Coronary artery (tissue), 2 donors: ENCODE measurements at places on chromosomes 12 and 14.

GRCh38 chr14:101490771-101491170 lies 70.5 kb upstream of the DIO3 start:
- no peak for DNase-seq

DNA sequence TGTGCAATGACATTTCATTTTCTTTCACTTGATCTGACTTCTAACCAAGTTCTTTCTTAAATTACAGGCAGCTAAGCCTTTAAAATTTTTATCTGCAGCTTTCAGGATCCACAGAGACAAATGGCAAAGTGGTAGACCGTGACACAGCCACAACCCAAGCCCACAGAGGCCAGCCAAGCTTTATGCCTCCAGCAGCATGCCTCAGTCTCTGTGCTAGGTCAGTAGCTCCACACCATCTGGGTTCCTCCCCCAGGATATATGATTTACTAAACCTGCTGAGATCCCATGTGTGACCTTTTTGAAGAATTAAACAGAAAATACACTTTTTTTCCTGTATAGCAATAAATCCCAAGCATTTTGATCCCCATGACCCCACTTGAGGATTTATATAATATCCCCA lies 290.4 kb upstream of the CAND1 start:
- no peak for DNase-seq

GRCh38 chr14:50951032-50951431 lies 6.7 kb upstream of the PYGL start:
- no peak for DNase-seq

DNA sequence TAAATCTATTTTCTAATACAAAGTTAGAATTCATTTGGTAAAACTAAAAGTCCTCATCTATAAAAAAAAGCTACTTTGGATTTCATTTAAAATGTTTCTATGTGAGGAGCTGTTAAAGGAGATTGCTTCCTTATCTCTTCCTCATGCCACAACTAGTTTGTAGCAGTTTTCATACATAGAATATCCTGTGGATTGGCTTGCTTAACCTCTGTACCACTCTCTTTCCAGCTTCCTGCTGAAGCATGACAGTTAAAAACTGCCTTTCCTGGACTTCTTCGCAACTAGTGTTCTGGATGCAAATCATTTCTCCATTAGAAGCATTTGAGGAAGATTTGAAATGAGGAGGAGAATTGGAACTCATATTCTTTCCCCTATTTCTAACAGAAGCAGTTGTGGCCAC lies 49.6 kb downstream of the ST8SIA1 start:
- no peak for DNase-seq

GRCh38 chr12:46152456-46152855 lies 116.4 kb downstream of the SLC38A1 start:
- no peak for DNase-seq

- no peak for DNase-seq
Measured at GRCh38 chr12:114045349-114045748, 79.2 kb upstream of the RBM19 start.

DNA sequence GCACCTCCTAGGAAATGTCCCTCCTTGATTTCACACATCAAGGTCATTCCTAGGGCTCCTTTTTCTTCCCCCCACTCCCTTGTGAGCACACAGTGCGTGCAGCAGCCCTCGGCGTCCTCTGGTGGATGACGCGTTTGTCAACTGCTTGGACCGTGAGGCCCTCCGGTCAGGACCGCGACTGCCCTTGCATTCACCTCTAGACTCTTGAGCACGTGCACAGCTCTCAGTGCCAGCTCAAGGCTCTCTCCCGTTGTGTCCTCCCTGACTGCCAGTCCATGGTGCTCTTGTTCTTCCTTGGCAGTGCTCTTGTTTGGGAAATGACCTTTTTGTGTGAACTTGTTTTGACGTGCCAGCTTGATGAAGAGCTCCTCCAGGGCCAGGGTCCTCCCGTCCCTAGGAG lies 67.9 kb downstream of the TSPAN9 start:
- DNase-seq = no peak

- no peak for DNase-seq
Measured at GRCh38 chr12:96047229-96048211, 12.1 kb upstream of the LTA4H start.

- no peak for DNase-seq
Measured at GRCh38 chr14:99674064-99674650, 9.9 kb upstream of the CYP46A1 start.

DNA sequence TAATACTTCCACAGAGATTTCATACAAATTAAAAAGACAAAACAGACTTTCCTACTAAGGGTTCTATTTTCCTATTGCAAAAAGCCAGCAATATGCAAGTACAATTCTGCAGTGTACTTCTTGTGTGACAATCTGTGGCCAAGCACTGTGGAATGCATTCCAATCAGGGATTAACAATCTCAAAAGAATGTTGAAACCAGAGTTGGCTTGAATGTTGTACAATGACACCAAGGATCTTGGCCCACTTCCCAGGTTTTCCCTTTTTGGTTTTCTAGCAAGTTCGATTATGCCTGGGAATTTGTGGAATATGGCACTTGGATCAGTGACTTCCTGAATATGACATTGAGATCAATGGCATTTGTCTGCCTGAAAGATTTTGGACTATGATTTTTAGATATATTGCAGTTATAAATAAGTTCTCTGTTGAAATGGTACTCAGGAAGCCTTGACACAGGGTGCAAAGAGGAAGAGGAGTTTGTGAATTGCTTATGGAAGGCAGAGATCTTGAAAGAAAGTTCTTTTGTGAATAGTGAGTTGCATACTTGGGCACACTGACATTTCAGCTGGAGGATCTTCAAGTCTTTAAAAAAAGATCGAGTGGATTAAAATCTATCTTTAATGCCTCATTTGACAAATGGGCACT lies 81.4 kb upstream of the FERMT2 start:
- DNase-seq = no peak

DNA sequence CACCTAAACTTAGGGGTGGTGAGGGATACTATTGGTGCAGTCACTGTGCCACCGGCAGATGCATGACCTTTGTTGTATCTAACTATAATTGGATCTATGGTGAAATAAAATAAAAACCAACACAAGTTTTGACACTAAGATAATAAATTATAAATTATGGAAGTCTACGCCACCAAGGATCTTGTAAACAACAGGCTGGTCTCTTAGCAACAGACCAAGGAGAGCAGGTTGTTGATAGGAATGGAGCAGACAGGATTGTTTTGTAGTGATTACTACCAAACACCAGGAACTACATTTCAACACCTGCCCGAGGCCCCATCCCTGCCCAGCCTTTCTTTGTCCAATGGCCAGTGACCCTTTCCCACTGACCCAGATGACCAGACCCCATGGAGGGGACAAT lies 1178.0 kb downstream of the VRK1 start:
- no peak for DNase-seq

DNA sequence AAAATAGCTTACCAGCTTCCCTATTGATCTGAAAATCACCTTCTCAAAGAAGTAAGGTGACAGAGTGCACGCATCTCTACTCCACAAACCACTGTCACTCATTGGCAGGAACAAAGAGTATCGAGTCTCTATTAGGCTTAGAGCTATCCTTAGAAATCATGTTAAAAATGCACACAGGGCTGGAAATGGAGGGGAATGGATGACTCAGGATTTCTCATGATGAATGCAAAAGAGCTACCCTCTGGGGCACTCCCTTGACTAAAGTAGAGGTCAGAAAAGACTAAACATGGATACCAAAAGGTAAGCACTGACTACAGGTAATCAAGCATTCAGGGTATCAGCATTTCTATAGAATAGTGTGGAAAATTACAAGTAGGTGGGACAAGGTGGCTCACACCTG lies 96.1 kb upstream of the ANO4 start:
- DNase-seq = no peak

DNA sequence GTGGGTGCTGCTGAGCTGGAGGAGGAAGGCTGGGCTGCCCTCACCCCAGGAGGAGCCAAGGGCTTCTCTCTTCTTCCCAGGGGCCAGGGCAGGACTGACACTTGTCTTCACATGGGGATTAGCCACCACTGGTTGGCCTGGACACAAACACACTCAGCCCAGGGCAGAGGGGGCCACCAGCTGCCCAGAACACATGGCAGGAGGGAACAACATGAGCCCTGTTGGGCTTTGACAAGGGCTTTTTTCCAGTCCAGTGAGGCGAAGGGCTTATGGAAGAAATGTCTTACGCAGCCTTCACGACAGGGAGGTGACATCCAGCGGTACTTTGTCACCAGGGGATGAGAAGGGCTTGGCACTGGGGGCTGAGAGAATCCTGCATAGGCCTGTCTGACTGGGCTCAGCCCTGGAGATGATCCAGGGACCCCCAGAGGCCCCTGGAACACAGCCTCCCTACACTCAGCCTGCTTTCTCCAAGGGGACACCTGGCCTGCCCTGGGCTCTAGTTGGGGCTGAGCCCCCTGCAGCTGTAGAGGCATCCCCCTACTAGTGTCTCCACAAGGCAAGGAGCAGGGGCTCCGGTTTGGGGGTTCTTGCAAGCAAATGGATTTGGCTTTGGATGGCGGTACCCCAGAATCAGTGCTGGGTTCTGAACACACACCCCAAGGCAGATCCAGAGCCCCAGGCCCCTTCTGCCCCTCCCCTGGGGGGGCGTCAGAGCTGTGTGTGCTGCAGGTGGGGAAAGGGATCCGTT lies 18.9 kb downstream of the ARL6IP4 start:
- no peak for DNase-seq

DNA sequence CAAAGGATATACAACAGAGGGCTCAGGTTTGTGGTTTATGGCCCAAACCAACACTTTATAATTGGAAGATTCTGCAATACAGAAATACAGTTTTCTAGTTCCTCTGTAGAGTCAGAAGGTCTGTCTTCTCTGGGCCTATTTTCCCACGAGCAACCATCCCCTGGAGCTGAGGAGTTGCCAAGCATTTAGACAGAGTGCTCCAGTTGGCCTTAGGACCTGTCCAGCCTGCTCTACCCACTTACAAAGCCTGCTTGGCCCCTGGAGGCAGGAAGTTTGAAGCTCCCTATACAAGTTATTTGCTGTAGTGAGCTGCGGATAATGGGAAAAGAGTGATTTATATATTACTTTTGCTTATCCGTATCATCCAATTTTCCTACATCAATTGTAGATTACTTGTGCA lies 60.8 kb upstream of the HSPB8 start:
- DNase-seq = no peak

DNA sequence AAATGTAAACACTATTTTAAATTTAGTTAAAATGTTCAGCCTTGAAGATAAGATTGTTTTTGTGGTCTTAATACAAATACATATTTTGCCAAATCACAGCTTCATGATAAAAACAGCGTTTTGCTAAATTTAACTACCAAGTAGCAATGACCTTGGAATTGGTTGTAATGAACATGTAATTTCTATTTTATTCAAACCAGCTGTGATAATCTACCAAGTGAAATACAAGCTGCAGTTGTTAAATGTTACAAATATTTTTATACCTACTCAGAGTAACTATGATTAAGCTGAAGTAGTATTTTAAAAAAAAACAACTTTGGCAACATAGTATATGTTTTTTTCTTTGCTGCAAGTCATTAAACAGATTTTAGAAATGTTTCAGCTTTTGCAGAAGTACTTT lies 96.2 kb downstream of the CPSF2 start:
- DNase-seq = no peak

GRCh38 chr14:97832776-97833175 lies 1035.6 kb downstream of the VRK1 start:
- no peak for DNase-seq

- DNase-seq = no peak
Measured at GRCh38 chr12:26736563-26737486, 96.2 kb downstream of the ITPR2 start.

- no peak for DNase-seq
Measured at GRCh38 chr12:76313299-76313698, 34.9 kb downstream of the BBS10 start.

DNA sequence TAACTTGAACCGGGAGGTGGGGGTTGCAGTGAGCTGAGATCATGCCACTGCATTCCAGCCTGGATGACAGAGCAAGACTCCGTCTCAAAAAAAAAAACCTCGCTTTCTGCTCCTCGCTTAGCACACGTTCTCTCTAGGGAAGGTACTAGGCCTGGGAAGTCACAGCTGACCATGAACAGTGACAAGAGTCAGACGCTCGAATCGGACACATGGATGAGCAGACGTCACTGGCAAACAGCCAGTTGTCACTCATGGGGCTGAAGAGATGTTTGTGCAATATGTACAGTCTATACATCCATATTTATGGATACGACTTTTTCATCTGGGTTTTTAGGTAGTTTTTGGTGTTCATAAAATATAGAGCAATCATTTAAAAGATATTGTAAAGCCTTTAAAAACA lies 19.4 kb downstream of the TCHP start:
- DNase-seq = no peak

GRCh38 chr12:133222211-133222610 lies 13.5 kb downstream of the ANHX start:
- no peak for DNase-seq

GRCh38 chr14:50635141-50635540 lies 33.0 kb downstream of the SAV1 start:
- DNase-seq = no peak

- DNase-seq = no peak
Measured at GRCh38 chr12:31222620-31223222, 103.2 kb downstream of the SINHCAF start.

- DNase-seq = no peak
Measured at GRCh38 chr12:55037351-55037987, 17.7 kb downstream of the NEUROD4 start.

DNA sequence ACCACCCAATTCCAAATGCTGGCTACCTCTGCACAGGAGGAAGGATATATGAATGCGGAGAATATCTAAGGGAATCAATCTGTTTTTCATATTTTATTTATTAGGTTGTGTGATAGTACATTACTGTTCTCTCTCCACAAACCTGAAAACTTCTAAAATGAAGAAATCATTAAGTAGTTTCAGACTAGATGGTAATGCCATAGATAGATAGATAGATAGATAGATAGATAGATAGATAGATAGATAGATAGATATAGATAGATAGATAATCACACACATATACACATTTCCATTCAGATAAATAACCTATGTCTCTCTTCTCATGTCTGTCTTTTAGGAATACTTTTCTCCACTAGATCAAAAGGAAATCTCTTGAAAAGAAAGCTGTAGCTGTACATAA lies 126.1 kb upstream of the TSPAN8 start:
- DNase-seq = no peak

GRCh38 chr12:71504476-71504875 lies 64.9 kb downstream of the LGR5 start:
- no peak for DNase-seq
